NCI-H526 (cell line): ENCODE measurements at places on chromosomes 5 and 9.

- no peak for DNase-seq
Observed at GRCh38 chr5:34609951-34610441, 46.1 kb upstream of the RAI14 start.

- peak; percentile 98 for DNase-seq
Observed at GRCh38 chr9:15306757-15307522, at the start of gene TTC39B. TTC39B (minus strand) TSS chr9:15307216; CDS start chr9:15307125, 91 bp downstream.

DNA sequence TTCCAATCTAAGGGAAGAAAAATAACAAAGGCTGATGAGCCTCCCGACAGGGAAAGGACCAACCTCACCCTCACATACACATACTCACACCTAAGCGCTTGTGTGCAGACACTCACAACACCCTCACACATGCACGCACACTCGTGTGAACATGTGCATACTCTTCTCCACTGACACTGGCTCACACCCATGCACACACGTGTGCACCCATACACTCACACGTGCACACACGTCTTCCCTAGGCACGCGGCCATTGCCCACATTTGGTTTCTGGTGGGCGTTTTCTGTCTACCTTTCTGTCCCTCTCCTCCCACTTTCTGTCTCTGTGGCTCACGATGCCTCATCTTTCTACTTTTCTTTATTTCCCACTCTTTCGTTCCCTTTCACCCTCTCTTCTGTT lies 169.7 kb upstream of the MVB12B start:
- no peak for DNase-seq

GRCh38 chr5:35073160-35073559 lies 25.4 kb upstream of the AGXT2 start:
- no peak for DNase-seq

DNA sequence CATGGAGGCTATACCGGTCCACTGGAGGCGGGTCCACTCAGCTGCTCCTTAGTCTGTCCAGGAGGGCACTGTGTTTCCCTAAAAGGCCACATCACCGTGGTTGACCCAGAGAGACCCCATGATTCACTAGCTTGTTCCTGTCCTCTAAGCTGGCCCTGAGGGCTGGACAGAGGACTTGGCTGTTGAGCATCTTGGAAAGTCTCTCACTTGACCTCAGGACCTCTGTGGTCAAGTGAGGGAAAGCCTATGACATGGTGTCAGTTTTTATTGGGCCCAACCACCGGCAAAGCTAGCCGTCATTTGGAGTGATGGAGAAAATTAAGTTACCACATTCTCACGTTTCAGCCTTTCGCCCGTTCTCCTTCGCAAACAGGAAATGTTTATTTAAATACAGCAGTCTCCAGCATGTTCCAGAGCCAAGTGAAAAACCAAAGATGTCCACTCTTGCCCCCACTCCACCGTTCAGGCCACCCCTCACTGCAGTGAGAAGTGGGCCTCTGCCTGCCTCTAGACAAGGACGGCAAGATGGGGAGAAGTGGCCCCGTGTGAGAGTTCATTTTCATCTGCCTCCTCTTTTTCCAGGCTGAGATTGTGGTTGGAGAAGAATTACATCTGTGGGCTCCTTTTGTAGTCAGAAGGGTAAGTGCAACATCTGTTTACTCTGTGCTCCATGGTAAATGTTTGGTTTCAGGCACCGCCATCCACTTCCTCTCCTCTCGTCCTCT lies 4.4 kb downstream of the SLIT3 start:
- DNase-seq, result no peak

GRCh38 chr5:14231156-14231555 lies 88.0 kb downstream of the TRIO start:
- no peak for DNase-seq

GRCh38 chr5:148729182-148729581 lies 74.9 kb upstream of the HTR4 start:
- no peak for DNase-seq

DNA sequence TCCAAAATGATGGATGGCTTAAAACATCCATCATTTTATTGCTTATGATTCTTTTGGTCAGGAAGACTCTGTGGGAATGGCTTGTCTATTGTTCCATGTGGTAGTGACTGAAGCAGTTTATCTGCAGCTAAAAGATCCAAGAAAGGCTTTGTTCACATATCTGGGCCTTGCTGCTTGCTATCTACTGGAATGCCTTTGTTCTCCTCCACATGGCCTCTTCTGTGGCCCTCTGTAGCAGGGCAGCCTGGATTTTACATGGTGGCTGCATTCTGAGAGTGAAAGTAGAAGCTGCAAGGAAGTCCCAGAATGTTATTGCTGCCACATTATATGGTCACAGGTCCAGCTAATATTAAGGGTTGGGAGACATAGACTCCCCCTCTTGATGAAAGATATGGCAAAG lies 35.1 kb downstream of the DMXL1 start:
- DNase-seq, result no peak

- no peak for DNase-seq
Observed at GRCh38 chr5:137086342-137086741, 412.8 kb downstream of the SPOCK1 start.

- DNase-seq, result no peak
Observed at GRCh38 chr9:3698076-3698475, 172.3 kb upstream of the RFX3 start.

DNA sequence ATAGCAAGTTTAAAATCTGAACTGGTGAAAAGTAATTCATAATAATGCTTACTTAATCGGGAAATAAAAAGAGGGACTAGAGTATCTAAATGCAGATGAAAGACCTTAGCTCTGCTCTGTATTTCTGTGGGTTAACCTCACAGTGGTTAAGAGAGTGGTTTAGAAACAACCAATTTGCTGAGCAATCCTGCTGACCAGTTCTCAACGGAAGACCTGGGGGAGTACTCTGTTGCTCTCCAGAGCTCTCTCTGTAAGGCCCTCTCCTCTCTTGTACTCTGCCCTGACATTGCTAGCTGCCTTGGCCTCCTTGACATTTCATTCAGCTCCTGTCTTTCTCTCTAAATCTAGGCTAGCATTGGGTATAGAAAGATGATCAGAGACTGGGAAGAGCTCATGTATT lies 1186.6 kb upstream of the SEMA6A start:
- no peak for DNase-seq

DNA sequence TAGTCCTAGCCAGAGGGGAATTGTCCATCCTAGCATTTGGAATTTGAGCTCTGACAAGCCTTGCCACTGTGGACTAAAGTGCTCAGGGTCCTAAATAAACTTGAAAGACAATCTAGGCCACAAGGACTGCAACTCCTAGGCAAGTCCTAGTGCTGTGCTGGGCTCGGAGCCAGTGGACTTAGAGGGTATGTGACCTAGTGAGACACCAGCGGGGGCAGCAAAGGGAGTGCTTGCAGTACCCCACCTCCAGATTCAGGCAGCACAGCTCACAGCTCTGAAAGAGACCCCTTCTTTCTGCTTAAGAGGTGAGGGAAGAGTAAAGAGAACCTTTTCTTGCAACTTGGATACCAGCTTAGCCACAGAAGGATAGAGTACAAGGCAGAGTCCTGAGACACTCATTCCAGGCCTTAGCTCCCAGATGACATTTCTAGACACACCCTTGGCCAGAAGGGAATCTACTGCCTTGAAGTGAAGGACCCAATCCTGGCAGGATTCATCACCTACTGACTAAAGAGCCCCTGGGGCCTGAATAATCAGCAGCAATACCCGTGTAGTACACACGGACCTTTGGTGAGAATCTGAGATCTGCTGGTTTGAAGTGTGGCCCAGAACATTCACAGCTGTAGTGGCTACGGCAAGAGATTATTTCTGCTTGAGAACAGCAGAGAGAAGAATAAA lies 164.6 kb downstream of the CCDC171 start:
- DNase-seq, result no peak
